GM12891 (cell line): ENCODE measurements at places on chromosomes 5 and 9.

DNA sequence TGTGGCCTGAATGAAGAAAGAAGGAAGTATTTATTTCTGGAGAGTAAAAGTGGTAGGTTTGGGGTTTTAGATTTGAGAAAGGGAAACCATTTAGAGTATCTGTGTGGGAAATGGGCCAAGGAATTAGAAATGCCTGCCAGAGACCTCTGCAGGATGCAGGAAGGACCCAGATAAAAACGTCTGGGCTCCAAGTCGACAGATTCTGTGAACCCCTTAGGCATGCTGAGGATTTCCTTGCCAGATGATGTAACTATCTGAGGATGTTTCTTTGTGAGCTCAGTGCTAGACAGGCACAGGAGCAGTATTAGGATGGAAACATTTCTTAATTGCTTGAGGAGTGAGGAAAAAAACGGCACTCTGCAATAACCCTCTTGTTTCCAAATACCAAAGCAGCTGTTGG lies 251.8 kb upstream of the DMRT1 start:
- no peak for DNase-seq

DNA sequence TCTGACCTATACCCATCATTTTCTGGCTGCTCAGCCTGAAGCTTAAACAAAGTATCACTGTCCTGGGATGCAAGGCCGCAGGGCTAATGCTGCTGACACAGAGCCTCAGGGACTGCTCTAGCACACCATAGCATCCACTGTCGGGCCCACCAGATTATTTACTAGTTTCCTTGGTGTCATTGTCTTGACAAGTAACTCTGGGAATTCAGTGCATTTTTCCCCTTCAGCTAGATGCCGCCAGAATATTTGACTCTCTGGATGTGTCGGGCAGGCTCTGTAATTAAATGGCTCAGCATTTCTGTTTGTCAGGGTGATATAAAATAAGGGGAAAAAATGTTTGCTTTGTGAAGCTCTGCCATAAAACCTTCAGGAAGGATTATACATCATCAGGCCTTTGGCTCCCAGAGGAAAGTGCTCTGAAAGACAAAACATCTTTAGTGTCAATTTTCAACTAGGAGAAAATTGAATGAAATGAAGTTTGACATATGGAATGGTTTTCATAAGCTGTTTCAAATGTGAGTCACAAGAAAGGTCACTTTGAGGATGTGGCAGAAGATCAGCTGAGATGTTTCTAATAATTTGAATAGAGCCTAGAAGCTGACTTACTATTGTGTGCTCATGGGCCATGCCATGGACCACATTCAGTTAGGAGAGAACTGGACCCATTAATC lies 350.1 kb downstream of the TMEM232 start:
- no peak for DNase-seq

DNA sequence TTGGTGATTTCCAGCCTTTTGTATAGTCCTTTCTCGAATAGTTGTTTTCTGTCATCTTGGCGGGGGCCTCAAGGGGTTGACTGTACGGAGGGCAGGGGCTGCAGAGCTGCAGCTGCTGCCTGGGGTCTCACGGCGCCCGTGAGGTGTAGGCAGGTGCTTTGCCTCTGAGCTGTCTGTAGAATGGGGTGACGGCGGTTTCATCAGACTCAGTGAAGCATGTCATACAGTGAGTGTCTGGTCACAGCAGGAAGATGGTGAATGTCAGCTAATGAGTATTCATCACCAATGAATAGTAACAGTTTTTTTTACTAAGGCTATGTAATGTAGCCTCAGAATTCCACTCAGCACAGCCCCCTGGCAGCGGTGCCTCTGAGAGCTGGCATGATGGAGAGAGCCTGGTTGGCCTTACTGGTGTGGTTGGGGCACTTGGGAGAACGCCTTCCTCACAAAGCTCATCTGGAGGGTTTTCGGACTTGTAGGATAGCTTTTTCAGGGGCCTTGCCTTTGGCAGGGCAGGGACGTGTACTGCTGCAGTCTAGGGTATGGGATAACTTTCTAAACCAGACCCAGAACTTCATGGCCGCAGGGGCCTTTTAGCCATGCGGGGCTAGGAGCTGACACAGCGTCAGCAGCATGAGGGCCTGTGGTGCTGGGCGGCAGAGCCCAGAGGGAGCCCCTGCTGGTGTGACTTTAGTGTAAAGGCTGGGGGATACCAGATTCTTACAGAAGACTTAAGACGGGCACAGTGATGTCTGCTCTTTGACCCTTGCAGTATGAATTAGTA lies 15.0 kb downstream of the TENT4A start:
- peak; percentile 56 for DNase-seq

GRCh38 chr5:128300181-128300580 lies 216.6 kb downstream of the SLC12A2 start:
- DNase-seq = no peak

- no peak for DNase-seq
These were observed 260.5 kb upstream of the WWC1 start for GRCh38 chr5:168030912-168031311.

DNA sequence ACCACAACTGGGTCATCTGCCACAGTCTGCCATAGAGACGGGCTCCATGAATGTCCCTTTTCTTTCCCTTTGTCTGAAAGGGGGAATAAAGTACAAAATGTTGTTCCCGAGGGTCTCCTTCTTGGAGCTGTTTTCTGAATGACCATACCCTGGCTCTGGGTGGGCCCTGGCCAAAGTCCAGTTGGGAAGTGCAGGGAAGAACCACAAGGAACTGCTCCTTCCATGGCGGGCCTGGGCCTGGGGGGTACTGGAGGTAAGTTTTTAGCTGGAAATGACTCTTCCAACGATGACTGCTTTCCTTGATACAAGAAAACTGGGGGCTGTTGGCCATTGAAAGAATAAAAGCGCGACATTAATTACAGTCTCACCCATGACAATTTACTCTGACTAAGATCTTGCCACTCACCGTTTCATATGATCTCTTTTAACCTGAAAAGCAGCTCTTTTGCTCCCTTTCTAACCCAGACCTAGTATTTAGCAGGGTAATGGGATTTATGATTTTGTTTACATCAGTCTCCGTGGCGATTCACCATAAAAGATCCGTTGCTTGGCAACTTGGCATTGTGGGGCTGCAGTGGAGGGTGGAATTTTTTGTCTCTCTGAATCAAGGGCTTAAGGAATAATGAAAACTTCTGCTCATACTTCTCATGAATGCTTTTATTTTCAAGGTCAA lies 89.2 kb upstream of the PTCH1 start:
- DNase-seq = no peak

GRCh38 chr9:93068956-93069355 lies 10.5 kb downstream of the SUSD3 start:
- DNase-seq = no peak

GRCh38 chr9:110579034-110579861 lies at the start of gene SVEP1:
SVEP1 (minus strand) TSS chr9:110579741; CDS start chr9:110579543, 198 bp downstream.
- DNase-seq = peak; percentile 7

DNA sequence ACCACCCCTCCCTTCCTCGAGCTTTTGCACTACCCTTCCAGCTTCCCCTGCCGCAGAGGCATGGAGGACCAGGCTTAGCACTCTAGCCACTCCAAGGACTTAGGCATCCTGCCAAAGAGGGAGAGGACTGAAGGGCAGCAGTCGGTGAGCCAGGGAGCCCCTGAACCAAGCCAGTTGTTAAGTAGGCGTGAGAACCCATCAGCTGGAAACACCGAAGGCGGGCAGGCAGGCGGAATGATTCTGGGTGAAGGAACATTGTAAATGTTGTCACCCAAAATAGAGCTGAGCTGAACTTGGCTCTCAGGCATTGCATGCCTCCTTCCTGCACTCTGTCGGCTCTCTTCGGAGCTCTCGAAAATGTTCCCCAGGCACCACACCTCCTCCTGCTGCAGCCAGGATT lies 42.8 kb downstream of the NRG2 start:
- no peak for DNase-seq

GRCh38 chr9:77679088-77679487 lies 31.0 kb upstream of the GNA14 start:
- DNase-seq = no peak

GRCh38 chr5:73812457-73812856 lies 186.5 kb downstream of the ARHGEF28 start:
- no peak for DNase-seq

DNA sequence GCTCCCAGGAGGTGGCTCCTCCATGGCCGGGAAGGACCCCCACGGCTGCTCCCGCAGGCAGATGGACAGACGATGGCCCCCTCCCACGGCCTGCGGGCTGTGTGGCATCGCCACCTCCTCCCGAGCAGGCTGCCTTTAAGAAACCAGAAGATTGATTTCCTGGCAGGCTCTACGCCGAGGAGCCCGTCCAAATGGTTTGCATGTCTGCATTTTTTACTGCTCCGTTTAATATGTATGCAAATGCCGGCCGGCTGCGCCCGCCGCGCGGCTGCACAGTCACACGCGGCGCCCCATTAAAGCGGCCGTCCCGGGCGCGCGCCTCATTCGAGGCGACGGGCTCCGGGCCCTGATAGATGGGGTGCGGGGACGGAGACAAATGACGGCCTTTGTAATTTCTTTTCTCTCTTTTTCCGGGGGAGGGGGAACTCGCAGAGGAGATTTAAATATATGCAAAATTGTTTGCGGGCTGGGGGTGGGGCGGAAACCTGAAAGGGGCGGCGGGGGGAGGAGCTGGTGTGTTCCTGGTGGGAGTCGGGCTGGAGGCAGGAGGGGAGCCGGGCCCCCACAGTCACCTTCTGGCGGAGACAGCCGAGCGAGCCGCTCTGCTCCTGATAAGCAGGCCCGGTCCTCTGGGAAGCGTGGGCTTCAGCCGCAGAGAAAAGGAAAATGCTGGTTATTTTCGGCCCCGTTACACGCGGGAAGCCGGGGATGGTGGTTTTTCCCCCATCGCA lies 158.7 kb upstream of the IER5L start:
- DNase-seq = peak; percentile 62

DNA sequence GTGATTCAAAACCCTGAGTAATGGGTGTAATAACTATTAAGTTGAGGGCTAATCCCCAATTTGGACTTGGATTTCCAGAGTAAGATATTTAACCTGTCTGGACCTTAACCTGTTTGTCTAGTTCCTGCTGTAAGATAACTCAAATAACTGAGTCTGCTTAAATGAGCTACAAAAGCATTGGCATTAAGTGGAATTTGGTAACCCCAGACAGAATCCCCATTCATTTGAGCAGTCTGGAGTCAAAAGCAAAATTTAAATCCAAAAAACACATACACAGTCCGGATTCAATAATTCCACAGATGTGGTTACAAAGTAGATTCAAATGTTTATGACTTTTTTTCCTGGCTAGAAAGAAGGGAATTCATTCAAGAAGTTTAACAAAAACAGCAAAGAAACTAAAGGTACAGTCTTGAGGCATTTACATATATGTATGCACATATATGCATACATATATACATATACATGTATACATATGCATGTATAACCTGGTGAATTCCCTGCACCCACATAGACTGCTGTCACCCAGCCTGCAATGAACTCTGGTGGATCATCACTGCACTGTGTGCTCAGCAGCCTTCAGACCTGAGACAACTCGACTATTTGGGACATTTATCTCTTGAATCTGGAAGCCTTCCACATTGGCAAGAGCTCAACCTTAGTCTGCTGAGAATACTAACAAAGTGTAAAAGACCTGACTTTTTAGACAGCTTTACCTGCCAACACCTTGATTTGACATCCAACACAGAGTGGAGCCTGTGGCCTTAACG lies 205.4 kb downstream of the LURAP1L start:
- DNase-seq = no peak

DNA sequence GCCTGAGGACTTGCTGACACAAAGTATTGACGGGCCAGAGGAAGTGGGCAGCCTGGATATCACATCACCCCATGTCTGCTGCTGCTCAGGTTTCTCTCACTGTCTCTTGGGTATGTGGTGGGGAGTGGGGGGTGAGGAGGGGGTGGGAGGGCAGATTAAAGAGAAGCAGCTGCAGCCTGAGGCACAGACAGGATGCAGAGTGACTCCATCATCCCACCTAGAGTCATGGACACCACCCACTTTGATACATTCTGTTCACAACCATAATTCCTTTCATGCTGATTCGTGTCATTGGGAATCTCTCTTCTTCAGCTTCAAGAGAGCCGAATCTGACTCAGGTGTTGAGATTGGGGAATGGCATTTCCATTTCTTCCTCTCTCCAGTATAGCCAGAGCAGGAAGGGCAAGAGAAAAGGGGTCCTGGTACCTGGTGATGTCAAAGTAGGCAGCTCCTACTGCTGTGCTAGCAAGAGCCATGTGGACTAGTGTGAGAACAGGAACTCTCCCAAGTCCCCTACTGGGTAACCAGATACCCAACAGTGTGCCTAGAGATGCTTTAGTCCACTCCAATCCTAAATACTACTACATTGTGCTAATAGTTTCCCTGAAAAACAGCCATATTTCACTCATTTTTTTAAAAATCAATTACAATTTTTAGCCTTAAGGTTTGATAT lies 22.4 kb downstream of the GRAMD2B start:
- DNase-seq = no peak

- no peak for DNase-seq
These were observed 183.3 kb downstream of the SEC61B start for GRCh38 chr9:99405359-99405758.

- DNase-seq = no peak
These were observed 2.9 kb downstream of the ARSK start for GRCh38 chr5:95557841-95558240.

DNA sequence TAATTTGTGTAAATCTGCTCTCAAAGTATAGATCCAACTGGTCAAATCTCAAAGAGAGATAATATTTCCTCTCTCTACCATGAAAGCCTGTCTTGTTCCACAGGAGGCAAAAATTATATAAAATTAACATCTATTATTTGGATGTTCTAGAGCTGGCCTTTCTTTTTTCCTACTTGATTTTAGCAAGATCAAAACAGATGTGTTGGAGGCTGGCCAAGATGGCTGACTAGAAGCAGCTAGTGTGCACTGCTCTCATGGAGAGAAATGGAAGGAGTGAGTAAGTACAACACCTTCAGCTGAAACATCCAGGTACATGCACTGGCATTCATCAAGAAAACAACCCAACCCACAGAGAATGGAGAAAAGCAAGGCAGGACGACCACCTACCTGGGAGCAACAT lies 298.6 kb upstream of the SLC24A2 start:
- no peak for DNase-seq

- no peak for DNase-seq
These were observed 70.6 kb upstream of the S1PR3 start for GRCh38 chr9:88920645-88921044.

GRCh38 chr5:55470282-55470681 lies 64.5 kb downstream of the PLPP1 start:
- no peak for DNase-seq

- DNase-seq = no peak
These were observed 18.3 kb upstream of the CCDC192 start for GRCh38 chr5:127684726-127685467.

DNA sequence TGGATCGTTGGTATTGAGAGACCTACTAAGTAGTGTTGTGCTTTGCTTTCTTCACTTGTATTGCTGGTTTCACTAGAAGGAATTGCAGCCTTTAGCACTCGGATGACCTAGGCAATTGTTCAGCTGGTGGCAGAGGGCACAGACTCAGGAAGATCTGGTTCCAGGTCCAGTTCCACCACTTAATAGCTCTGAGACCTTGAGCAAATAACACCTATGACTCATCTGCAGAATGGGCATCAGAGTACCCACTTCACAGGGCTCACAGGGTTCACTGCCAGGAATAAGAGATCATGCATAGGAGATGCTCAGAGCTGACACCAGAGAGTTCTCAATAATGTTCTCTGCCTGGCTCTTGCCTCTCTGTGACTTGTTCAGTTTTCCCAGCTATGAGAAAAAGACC lies 133.6 kb downstream of the SIL1 start:
- no peak for DNase-seq

- no peak for DNase-seq
These were observed 11.0 kb downstream of the BSPRY start for GRCh38 chr9:113360242-113360842.
